ENCODE measurements at places on chromosomes 16 and 17. TPM values are rescaled to one million over a fixed set of nuclear protein-coding genes. Genes with fewer than 3 reads are reported as not detected.

GRCh38 chr17:60223456-60223855 lies 73.7 kb downstream of the CA4 start:
- no peak for DNase-seq

- no peak for DNase-seq
These were observed 56.2 kb downstream of the SNX11 start for GRCh38 chr17:48163809-48164208.

DNA sequence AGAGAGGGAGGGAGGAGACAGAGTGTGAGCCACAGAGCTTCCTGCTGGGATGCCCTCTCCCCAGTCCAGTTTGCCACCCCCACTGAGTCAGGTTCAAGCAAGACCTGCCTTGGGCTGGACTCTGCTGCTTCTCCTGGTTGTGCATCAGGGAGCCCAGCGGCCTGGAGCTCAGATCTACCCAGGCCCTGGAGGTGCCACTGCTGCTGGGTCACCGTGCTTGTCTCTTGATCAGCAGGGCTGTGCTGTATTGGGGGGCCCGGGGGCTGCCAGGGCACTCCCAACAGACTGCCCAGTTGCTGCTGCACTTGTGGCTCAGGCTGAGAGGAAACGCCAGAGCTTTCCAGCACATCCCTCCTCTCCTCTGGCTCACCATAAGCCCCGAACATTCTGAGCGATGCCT lies 8.9 kb downstream of the TLE7 start:
- no peak for DNase-seq

DNA sequence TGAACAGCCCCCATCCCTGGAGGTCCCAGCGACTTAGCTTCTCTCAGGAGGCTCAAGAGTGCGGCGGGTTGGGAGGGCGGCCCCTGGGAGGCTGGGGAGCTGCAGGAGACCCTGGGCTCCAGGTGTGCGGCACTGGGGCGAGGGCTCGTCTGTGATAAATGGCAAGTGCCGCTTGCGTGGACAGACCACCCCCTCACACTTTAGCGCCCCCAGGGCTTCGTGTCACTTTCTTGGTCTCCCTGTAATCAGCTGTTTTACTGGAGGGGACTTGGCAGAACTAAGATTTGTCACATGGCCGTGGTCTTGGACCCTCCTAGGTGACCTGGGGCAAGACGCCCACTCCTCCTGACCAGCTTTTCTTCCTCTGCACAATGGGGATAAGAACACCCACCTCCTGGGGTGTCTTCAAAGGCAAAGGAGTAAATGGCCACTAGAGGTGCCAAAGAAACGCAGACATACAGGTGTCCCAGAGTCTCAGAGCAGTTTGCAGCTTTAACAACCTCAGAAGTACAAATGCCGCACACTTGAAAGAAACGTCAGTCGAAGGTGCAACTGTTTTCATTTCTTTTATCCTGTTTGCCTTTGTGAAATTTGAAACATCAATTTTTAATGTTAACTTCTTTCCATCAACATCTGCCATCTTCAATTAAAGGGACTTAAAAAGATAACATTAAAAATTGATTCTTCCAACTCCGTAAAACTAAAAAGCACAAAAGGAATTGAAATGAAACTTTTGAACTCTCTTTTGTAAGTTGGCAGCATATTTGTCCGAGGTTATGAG lies 946 bp downstream of the OSGIN1 start:
- DNase-seq: peak; percentile 59

DNA sequence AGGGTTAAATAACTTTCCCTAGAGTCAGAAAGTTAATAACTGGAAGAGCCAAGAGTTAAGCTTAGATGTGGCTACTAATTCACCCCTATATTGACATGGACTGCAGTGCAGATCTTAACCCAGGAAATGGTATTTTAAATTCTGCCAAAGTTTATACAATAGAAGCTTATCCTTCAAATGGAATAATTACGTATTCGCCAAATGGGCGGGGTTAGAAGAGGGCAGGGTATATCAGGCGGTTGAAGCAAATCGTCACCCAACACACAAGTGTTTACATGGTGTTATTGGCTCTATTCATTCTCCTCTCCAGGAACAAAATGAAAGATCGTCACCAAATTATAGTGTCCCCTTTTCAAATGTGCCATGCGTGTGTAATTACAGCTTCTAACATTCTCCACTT lies 182.7 kb downstream of the PRKCB start:
- DNase-seq: no peak

DNA sequence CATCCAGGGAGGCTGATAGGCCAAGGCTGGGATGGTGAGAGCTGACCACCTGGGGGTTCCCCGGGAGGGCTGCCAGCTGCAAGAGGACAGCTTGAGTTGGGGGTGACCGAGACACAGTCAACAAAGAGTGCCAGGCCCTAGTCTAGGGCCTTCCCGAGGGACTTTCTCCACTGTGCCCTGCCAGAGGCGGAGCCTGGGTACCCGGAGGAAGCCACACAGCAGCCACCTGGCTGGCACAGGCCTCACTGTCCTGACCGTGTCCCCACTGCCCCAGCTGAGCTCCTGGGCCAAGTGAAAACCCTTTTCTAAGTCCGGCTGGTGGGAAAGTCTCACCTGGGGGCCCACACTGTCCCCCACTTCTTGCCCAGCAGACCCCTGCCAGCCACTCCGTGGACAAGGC lies 71.9 kb upstream of the GSE1 start:
- no peak for DNase-seq

DNA sequence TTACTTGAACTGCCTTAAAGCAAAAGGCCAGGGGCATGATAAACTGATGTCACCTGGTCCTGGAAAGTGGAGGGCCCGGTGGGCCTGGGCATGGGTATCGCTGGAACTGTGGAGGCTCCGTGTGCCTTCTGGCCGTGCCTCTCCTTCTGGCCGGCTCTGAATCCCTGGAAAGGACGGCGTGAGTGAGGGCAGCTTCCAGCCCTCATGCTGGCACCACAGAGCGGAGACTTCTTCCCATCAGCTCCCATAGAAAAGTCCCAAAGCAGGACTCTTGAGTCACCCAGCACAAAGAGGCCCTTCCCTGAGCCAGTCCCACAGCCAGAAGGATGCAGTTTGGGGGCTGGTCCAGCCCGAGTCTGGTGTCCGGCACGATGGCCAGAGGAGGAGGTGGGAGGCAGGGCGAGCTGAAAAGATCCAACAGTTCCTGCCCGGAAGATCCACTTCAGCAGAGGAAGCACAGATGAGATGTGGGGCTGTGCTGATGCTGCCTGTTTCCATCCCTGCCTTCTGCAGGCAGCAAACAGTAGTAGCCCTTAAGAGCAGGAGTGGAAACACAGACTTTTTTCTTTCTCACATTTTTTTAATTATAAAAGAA lies 7.8 kb downstream of the GAA start:
- no peak for DNase-seq

DNA sequence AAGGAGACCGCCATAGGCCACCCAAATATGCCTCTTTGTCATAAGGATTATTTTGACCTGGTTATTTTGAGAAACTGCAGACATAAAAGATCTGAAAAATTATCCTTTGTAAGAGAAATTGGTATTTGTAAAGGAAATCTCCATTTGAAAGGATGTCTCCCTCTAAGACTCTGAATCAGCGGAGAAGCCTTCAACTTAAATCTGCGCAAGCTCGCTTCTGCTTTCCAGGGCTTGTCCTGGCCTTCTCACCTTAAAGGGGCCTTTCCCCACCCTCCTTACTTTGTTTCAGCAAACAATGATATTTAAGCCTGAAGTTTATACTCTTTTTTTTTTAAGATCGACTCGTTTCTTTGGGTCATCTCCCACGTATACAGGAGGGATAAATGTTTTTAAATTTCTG lies 34.5 kb downstream of the HSBP1 start:
- no peak for DNase-seq

DNA sequence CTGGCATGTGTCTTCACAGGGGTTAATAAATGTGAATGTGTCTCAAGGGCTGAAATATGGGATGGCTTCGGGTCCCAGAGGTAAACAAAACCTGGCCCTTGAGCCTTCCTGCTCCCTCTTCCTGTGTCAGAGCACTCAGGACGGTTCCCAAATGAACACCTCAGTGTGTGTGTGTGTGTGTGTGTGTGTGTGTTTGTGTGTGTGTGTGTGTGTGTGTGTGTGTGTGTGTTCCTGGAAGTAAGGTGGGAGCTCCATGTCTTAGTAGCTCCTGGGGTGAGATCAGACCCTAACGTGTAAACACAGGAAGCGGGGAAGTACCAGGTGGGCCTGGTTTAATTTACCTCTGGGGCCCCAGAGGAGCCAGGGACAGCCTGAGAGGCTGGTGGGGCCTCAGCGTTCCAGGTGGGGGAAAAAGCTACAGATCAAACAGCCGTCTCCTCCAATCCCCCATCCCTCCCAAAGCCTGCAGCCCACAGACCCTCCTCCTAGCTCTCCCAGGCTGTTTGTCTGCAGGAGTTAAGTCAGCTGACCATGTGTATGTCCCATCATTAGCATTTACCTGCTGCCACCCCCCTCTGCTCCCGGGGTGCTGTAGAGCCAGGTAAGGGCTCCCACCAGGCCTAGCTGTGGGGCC lies 6.1 kb downstream of the KIF19 start:
- DNase-seq: no peak

GRCh38 chr17:78148286-78149016 lies 2.3 kb downstream of the C17orf99 start:
- no peak for DNase-seq

DNA sequence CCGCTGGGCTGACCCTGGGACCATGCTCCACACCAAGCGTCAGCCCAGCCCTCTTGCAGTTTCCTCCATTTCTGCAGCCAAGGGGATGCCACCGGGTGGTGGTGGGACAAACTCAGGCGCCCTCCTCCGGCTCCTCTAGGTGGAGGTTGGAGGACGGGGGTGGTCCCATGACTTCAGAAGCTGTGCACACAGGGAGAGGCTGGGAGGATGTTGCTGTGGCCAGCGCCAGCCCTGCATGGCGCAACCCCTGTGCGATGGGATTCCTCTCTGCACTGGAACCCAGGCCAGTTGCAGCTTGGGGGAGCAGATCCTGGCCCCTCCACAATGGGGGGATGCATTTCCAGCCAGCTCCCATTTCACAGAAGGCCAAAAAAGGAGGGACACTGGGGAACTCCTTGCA lies 246.5 kb downstream of the C16orf95 start:
- DNase-seq: no peak

- no peak for DNase-seq
These were observed 13.1 kb downstream of the ODAD4 start for GRCh38 chr17:41943492-41943891.

Gene LRRC75A
- 0.51 TPM for total RNA-seq

Gene KRT34
- not detected for total RNA-seq

Gene CSH2
- not detected for total RNA-seq

Gene ANKRD40CL
- total RNA-seq: not detected

Gene CA4
- not detected for total RNA-seq

Gene CASKIN1
- 1.0 TPM for total RNA-seq

Gene LDHD
- 1.7 TPM for total RNA-seq

Gene PABPN1L
- not detected for total RNA-seq

Gene BEAN1
- 19.1 TPM for total RNA-seq

Gene PRDM7
- not detected for total RNA-seq

Gene TSNAXIP1
- total RNA-seq: 1.1 TPM

Gene GUCY2D
- not detected for total RNA-seq
